ENCODE measurements at places on chromosomes 6 and 20.

GRCh38 chr6:68704485-68704884, 69.4 kb downstream of the ADGRB3 start:
- DNase-seq, result no peak

GRCh38 chr20:52060794-52061714, 130.5 kb downstream of the ZFP64 start:
- DNase-seq, result no peak

DNA sequence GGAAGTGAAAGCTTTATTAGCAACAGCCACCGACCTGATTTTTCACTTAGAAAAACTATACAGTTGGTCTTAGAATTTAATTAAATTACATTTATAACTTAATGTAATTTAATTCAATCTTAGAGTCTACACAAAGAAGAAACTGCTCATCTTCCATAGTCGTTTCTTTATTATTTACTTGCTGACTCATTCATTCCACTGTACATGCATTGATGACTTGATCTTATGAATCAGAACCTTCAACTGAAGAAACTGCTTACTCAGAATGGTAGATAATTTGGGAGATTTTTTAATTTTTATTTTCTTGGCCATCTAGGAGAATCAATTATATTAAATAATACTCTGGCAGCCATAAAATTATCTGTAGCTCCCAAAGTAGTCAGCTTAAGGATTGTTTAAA, 1021.6 kb upstream of the FLRT3 start:
- no peak for DNase-seq

- DNase-seq, result no peak
These were observed 158.4 kb downstream of the TAF4 start for GRCh38 chr20:61907081-61907891.

DNA sequence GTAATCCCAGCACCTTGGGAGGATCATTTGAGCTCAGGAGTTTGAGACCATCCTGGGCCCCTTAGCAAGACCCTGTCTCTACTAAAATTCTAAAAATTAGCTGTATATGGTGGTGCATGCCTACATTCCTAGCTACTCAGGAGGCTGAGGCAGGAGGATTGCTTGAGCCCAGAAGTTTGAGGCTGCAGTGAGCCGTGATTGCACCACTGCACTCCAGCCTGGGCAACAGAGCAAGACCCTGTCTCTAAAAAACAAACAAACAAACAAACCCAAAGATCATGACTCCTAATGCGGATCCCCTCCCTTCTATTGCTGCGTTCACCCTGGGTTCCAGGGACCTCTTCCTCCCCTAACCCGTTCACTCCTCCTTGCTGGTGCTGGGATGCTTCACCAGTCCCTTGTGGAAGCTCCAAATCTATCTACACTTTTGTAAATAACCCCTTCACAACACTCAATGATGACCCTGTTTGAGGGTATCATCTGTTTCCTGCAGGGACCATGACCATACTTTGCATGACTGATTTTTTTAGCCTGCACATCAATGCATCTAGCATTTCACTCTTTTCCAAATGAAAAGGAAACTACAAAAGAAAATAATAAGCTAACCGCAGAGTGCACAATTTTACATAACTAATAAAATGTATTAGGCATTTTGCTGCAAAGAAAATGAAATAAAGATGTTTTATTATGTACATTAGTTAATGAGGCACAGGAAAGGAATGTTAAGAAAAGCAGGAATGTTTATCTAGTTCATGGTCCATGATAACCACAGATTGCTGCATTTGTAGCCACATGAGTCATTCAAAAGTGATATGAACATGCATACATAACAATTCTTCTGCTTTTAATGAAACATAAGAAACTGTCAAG, 30.5 kb upstream of the IPCEF1 start:
- DNase-seq, result no peak

- no peak for DNase-seq
These were observed 178.9 kb upstream of the MYLIP start for GRCh38 chr6:15949982-15950381.

DNA sequence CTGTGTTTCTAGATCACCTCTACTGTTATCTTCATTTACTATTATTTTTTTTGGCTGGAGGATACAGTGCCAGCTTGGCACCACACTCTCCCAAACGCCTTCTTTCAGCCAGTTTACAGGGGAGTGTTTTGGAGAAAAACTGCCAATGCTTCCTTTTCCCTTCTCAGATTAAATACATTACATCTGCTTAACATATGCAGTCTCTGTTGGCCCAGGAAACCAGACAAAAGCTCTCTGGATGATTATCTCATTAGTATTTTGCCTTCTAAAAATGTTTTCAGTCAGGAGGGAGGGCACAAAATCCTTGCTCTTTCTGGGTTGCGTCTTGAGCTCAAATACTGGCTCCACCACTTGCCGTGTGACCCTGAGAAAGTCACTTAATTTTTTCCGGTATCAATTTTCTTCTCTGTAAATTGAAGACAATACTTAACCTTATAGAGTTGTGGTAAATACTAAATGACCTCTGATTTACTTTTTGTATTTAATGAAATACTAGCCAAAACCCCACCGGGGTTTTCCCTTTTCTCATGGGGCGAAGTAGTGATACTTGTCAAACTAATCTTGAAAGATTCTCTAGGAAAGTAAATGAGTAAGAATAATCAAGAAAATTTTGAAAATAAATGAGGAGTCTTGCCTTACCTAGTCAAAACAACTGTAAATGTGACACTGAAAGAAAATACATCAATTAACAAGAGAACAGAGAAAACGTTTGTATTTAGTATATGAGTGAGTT, 146.2 kb downstream of the MMS22L start:
- no peak for DNase-seq

- no peak for DNase-seq
These were observed 130.9 kb downstream of the DTNBP1 start for GRCh38 chr6:15531973-15532372.

GRCh38 chr6:3202999-3203696, 24.3 kb downstream of the TUBB2B start:
- no peak for DNase-seq

- DNase-seq, result no peak
These were observed 369.6 kb downstream of the LAMA2 start for GRCh38 chr6:129252377-129253071.

GRCh38 chr20:4560667-4561066, 161.0 kb upstream of the PRND start:
- DNase-seq, result no peak

GRCh38 chr6:45376310-45377042, 1.3 kb downstream of the SUPT3H start:
- DNase-seq, result no peak

DNA sequence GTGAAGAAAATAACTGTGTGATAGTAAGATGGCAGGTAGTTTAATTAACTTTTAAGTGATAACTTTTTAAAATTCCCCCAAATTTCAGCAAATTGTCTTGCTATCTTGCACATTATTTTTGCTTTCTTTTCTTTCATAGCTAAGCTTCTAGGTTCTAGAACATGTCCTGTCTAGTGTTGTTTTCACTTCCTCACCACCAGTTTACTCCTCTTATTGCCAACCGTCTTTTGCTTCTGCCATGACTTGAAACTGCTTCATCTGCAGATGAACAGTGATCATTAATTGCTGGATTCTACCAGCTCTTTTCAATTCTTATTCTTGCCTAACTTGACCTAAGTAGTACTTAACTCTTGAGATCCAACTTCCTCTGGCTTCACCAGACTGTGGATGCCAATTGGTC, 137.8 kb downstream of the CENPW start:
- no peak for DNase-seq

DNA sequence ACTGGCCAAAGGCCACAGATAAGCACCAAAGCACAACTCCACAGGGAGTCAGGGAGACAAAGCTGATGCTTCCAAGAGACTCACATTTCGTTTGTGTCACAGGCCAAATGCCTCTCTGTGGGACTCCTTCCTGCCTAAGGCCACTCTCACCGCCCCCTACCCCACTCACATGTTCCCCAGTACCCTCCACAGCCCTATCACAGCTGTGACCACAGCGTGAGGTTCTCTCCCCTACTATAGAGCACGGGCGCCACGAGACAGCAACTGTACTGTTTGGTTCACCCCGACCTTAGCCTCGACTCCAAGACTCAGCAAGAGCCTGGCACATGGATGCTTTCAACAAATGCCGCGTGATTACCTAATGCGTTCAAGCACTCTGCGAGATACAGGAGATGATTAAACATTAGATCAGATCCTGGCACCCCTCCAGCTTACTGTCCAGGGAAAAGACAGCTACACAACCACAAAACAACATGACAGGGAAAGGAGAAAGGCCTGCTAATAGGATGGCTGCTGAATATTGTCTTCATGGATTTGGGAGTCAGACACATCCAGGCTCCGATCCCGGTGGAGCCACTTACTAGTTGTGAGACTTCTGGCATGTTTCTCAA, 105.5 kb downstream of the AGPAT4 start:
- DNase-seq, result no peak

DNA sequence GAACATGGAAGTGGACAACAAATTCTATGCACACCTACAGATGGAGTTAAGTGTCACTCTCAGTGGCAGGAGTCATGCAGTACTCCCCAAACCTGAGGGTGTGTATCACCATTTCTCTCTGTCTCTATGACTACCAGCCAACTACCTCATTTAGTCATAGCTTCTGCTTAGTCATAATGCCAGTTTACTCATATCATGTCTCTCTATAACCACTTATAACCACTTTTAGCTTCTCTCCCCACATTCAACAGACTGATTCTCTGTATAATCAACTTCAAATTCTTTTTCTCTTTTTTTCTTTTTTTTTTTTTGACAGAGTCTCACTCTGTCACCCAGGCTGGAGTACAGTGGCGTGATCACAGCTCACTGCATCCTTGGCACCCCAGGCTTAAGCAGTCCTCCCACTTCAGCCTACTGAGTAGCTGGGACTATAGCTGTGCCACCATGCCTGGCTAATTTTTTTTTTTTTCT, 13.8 kb upstream of the GTF3C6 start:
- DNase-seq, result no peak

- no peak for DNase-seq
These were observed 23.5 kb upstream of the IBTK start for GRCh38 chr6:82270881-82271635.
